ENCODE measurements at places on chromosomes 1 and 21. TPM values are rescaled to one million over a fixed set of nuclear protein-coding genes. Genes with fewer than 3 reads are reported as not detected.

DNA sequence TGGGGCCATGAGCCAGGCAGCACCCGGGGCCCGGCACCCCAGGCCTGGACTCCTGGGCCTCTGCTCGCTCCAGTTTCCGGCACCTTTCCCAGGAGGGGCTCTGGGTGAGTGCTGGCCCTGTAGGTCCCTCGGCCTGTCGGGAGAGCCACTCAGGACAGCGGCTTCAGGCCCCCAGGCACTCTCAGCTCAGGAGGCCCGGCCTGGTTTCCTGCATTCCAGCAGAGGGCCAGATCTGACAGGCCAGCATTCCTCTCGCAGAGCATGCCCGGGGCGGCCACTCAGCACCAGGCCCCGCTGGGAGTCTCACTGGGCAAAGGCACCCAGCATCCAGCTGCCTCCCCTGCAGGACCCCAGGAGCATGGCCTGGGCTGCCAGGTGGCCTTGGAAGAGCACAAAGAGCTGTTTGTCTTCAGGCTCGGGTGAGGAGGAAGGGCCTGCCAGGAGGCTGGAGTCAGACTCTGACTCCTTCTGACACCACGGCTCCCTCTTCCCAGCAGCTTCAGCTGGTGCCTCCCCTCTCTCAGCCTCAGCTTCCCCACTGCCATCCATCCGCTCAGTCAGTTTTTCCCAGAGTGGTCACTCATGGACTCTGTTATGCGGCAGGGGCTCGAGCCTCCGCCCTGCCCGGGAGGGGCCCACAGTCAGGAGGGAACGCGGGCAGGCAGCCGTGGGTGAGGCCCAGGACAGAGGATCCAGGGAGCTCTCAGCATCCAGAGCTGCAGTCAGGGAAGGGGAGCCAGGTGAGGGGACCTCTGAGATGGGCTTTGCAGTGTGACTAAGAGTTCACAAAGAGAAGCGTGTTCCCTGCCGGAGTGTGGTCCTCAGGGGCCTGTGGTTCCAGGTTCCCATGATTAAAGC lies 51.7 kb downstream of the WNT9A start:
- no peak overlapping the region for H3K4me3 ChIP-seq
- no peaks in the 10 kb centered on the region for H3K4me1 ChIP-seq
- no peaks in the 10 kb centered on the region for H3K36me3 ChIP-seq
- H3K27ac ChIP-seq, result no peak overlapping the region

DNA sequence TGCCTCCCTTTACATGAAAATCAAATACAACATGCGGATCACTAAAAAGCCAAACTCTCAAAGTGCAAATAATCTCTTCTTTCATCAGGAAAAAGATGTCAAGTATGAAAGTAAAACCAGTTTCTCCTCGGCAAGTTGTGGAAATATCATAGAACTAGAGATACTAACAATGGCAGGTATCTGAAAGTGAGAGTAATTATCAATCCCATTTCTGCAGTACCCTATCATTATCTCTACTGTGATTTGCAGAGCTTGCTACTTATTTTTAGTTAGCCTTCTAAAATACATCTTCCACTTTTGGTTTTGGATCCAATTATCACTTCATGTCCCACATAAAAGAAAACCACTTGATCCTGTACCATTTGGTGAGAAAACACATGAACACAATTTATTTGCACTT lies 3.0 kb downstream of the TP53BP2 start:
- H3K27ac ChIP-seq, result peak overlapping the region; percentile 87
- peaks cover 53% of the 10 kb centered on the region for H3K4me1 ChIP-seq
- H3K27me3 ChIP-seq, result no peaks in the 10 kb centered on the region

DNA sequence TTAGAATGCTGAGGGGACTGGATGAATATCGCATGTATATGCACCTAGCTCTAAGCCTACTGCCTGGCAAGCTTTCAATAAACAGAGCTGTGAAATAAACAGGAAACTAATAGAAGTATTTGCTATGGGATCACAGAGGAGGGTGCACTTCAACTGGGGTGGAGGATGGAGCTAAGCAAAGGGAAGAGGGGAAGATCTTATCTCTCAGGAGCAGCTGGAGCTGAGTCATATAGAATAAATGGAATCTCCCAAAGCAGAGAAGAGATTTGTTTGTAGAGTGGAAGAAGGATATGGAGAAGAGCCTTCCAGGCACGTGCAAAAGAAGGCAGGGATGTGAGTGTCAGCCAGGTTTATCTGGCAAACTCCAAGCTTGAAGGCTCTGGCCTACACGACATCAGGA lies 17.0 kb upstream of the KCNA10 start:
- no peak for DNase-seq
- H3K27me3 ChIP-seq, result no peaks in the 10 kb centered on the region
- H3K27ac ChIP-seq, result no peak overlapping the region
- no peak overlapping the region for H3K4me3 ChIP-seq

DNA sequence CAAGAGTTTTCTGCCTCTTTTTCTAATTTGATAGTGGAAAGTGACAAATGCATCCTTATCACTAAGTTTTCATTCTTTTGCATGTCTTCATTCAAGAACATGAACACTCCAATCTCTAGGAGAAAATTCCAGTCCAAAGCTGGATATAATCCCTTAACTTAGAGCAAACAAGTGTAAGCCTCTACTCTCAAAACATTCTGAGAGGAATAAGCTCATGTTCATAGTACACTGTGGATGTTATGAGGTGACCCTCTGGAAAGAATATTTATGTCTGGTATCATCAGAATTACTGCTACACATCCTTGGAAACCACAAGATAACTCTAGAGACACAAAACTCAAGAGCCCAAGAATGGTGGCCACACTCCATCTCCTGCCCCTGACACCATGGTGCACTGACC lies 15.1 kb downstream of the SIPA1L2 start:
- H3K27me3 ChIP-seq, result peaks cover 2% of the 10 kb centered on the region
- H3K27ac ChIP-seq, result no peak overlapping the region
- DNase-seq, result no peak
- H3K36me3 ChIP-seq, result no peaks in the 10 kb centered on the region
- H3K4me3 ChIP-seq, result no peak overlapping the region

GRCh38 chr1:220755309-220755708 lies 7.2 kb downstream of the MTARC2 start:
- no peaks in the 10 kb centered on the region for H3K36me3 ChIP-seq
- peaks cover 34% of the 10 kb centered on the region for H3K27me3 ChIP-seq
- H3K4me3 ChIP-seq, result no peak overlapping the region

DNA sequence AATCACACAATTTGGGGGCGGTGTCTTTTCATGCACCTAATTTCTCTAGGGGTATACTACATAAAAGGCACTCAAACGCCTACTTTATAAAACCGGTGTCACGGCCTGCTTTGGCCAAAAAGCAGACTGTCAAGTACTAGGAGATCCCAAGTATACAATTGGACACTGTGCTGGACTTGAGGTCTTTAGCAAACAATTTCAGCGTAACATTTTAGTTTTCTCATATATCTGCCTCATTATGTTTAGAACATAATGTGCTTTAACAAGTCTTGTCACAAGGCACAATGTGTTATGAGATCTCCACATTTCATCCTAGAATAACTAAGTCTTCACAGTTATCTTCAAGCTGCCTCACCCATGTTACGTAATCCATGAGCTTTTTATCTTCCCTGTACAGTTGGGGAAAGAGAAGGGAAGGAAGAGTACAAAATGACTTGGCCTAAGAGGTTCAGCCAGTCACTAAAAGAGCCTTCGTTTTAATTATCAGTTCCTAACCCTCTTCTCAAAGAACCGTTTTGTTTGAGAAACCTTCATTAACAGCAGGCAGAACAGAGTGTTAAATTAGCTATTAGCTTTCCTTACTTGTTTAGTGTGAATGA lies 1.7 kb downstream of the SSX2IP start:
- H3K27ac ChIP-seq, result no peak overlapping the region
- no peaks in the 10 kb centered on the region for H3K36me3 ChIP-seq
- DNase-seq, result no peak
- H3K4me3 ChIP-seq, result peak overlapping the region; percentile 91
- peaks cover 54% of the 10 kb centered on the region for H3K4me1 ChIP-seq
- no peaks in the 10 kb centered on the region for H3K27me3 ChIP-seq

DNA sequence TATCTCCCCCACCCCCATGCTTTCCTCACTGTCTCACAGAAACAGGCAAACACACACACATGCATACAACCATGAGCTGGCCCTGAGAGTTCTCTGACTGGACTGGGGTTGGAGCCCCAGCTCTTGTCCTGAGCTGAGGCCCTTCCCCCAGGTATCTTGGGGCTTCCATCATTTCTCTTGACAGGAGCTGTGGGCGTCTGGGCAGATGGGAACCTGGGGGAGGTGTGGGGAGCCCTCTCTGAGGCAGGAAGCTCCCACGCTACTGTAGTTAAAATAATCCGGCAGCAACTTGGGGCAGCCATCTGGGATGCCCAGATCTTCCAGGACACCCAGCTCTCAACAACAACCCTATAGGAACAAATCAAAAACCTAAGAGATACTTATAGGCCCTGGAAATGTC lies 2.7 kb upstream of the KIF21B start:
- peaks cover 52% of the 10 kb centered on the region for H3K4me1 ChIP-seq
- H3K27me3 ChIP-seq, result no peaks in the 10 kb centered on the region
- no peak for DNase-seq
- peak overlapping the region; percentile 16 for H3K27ac ChIP-seq

The CLCNKB gene
- not detected for total RNA-seq

The INSRR gene
- 0.14 TPM for total RNA-seq

The PERM1 gene
- total RNA-seq, result not detected

The CDK11A gene
- total RNA-seq, result 44.3 TPM
